ENCODE measurements at places on chromosomes 16 and 17. TPM values are rescaled to one million over a fixed set of nuclear protein-coding genes. Genes with fewer than 3 reads are reported as not detected.

Gene CDRT15L2
- total RNA-seq, result not detected

Gene PPP1R27
- total RNA-seq, result not detected

DNA sequence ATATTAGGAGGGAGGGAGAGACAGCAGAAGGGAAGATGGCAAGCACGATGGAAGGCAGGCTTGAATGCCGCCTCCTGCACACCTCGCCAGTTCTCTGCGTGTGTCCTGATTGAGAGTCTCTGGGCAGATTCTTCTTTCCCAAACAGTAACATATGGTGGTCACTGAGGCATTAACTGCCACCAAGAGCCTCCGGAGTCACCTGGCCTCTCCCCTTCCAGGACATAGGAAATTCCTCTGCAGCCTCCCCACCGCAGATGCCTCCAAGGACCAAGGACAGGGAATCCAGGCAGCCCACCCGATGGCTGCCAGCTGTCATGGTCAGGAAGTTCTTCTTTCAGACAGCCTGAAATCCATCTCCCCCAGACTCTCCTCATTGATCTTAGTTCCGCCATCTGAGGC lies 149.3 kb downstream of the ENGASE start:
- DNase-seq, result no peak

DNA sequence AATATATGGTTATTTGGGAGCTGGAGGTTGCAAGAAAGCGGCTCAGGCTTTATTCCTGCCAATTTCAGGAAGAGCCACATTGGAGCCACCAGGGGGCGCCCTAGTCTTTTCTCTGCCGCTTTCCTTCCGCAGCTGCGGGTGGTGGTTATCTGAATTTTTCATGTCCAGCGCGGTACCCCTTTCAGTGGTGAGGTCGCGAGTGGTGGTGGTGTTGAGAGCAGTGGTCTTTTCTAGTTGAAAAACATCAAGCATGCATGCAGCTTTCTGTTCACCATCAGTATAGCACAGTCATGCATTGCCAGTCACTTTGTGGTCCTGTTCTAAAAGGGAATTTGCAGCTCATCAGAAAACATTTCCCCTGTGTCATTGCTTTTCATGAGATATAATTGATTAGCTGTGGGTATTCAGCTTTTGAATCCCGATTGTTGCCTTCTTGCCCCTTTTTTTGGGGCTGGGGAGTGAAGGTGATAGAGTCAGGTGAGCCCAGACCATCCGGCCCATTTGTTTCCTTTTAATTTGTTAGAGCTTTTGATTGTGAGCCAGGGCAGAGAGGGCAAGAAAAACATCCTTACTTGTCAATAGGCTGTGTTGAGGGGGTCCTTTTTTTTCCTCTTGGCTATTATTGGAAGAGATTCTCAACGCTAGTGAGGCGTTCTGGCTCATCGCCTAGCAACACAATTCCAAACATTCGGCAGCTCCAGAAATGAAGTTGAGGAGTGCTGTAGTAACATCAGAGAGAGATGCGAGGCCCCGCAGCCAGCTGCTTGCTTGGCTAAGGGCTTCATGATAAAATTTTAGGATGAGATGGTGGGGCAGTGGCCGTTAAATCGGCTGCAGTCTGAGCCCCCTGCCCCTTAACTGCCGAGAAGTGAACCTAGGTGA lies 119.0 kb downstream of the SNX29 start:
- no peak for DNase-seq

DNA sequence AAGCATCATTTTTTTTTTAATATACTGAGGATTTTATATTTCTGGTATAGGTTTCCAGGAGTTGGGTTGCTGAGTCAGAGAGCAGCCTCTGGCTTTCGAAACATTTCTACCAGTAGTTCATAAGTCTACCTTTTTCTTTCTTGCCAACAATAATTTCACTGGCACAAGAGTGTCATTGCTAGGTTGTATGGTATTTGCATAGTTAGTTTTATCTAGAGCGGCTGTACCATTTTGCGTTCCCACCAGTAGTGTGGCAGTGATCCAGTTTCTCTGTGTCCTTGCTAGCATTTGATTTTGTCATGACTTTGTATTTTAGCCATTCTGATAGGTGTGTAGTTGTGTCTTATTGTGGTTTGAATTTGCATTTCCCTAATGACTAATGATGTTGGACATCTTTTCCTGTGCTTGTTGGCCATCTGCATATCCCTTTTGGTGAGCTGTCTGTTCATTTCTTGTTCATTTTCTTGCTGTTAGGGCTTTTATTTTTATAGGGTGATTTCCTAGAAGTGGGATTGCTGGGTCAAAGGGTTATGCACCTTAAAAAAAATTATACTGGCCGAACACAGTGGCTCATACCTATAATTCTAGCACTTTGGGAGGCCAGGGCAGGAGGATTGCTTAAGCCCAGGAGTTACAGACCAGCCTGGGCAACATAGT lies 39.9 kb downstream of the SNX29 start:
- no peak for DNase-seq

DNA sequence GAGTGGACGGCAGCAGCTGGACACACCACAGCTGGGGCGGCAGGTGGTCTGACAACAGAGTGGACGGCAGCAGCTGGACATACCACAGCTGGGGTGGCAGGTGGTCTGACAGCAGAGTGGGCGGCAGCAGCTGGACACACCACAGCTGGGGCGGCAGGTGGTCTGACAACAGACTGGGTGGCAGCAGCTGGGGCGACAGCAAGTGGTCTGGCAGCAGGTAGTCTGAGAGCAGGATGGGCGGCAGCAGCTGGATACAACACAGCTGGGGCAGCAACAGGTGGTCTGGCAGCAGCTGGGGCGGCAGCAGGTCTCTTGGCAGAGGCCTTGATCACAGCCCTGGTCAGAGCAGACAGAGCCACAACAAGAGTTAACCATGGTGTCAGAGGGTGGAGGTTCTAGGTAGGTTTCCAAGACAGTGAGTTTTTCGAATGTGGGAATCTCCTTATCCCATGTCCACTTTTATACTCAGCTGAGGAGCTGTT lies at the start of gene KRTAP4-1:
Gene KRTAP4-1, minus strand, starts transcription at position 432 of the 482 bp plus-strand sequence. Its CDS starts 57 bp downstream, at position 375.
- DNase-seq, result no peak

DNA sequence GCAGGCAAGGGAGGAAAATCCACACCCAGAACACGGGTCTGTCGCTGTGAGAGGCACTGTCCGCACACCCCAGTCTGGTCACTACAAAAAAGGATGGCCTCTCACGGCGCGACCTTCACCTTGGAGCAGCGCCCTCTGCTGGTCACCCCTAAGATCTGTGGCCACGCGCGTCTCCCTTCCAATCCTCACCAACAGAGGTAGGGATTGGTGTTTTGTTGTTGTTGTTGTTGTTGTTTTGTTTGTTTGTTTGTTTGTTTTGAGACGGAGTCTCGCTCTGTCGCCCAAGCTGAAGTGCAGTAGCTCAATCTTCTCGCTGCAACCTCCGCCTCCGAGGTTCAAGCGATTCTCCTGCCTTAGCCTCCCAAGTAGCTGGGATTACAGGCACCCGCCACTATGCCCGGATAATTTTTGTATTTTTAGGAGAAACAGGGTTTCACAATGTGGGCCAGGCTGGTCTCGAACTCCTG lies 15.0 kb upstream of the C17orf58 start:
- DNase-seq, result no peak

All from kidney epithelial cell (primary cell).